ENCODE measurements at places on chromosomes 4 and X.

DNA sequence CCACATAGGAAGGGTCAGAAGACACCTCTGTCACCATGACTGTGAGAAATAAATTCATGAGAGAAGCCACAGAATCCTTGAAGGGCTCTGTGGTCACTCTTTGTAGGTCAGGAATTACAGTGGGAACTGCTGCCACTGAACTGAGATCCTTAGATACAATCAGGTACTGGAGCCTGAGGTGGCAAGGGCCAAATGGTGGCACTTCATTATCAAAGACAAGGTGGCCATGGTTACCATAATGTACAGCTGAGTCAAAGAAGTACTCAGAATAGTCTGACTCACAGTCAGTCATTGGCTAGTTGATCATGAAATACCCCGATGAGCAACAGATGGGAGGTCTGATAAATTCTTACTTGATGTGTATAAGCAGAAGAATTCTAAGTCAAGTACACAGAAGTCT, 131.9 kb downstream of the RTL3 start:
- no peak for DNase-seq

- DNase-seq = peak; percentile 81
These were observed 10.3 kb downstream of the ATP5ME start for GRCh38 chr4:663438-664428.

DNA sequence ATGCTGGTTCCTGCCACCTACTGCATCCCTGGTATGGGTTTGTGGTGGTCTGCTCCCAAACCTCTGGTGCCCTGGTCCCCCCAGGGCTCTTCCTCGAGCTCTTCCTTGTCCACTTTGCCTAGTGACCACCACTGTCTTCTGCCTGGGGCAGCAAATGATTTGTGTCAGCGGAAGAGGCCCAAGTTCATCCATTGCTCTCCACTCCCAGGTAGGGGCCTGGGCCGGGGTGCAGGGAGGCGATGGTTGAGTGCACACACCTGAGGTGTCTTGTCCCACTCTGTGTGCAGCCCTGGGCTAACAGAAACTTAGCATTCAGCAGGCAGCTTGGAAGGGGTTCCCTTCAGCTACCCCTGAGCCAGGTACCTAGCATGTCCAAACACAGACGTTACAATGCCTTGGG, 75.6 kb upstream of the SOX3 start:
- DNase-seq = no peak

GRCh38 chr4:180456928-180457327, 1786.3 kb upstream of the TENM3 start:
- DNase-seq = no peak

- no peak for DNase-seq
These were observed 89.5 kb upstream of the LCORL start for GRCh38 chr4:18111081-18111480.

DNA sequence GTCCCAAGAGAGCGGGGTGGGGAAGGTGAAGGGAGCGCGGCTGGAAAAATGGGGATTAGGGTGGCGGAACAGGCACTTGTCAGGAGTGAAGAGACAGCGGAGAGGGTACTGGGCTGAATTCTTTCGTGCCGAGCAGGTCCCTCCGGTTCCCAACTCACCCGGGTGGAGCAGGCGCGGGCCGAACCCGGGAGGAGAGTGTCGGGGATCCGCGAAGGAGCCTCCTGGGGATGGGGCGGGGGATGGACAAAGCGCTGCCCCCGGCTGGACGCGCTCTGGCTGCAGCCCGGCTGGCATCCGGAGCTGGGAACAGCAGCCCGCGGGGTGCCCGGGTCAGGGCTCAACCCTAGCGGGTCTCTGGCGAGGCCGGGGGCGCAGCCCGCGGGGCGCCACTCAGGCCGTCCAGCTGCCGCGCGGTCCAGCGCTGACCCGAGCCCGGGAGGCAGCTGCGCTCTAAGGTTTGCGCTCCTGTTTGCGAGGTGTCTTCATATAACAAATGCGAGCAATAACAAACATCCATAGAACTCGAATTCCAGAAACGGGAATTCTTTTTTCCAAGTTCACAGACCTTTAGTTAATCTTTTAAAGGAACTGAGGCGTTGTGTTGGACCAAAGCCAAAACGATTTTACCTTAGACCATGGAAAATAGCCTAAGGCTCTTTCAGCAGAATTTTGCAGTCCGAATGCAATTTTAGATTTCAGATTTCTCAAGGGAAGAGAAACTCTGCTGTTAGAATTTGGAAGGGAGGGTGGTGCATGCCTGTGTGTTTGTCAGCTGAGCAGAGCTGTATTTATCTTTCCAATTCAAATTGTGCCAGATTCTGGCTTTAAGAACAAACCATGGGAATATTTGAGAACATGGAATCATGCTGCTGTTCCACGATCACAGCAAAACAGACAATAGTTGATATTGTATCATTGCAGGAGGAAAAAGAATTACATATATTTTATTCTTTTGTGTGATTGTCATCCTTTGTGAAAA, 744 bp downstream of the NPY5R start:
- no peak for DNase-seq

GRCh38 chr4:14827111-14827510, 175.2 kb upstream of the CPEB2 start:
- no peak for DNase-seq

- DNase-seq = peak; percentile 35
These were observed 62.2 kb downstream of the ANXA3 start for GRCh38 chr4:78613522-78614321.

GRCh38 chr4:81844717-81845116, 373.0 kb upstream of the RASGEF1B start:
- peak; percentile 53 for DNase-seq

- DNase-seq = no peak
These were observed 186.1 kb upstream of the MAB21L2 start for GRCh38 chr4:150395872-150396271.

- DNase-seq = no peak
These were observed 285.6 kb downstream of the TENM3 start for GRCh38 chr4:182528819-182529218.

- DNase-seq = no peak
These were observed 23.3 kb downstream of the NKX3-2 start for GRCh38 chr4:13521047-13521446.

DNA sequence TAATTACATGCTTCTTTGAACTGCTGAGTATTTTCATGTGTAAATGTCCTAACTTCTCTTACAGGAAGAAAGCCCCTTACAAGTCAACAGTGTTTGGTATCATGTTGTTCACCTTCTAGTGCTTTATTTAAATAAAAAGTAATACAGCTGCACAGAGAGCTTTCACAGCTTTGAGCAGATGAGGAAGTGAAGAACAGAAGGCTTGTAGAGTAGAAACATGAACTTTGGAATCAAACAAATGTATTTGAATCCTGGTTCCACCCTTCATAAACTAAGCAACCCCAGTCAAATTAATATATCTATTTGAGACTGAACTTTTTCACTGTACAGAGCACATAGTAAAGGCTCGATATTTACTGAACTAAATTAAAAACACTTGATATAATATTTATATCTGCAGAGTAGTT, 120.5 kb downstream of the CAMK2D start:
- DNase-seq = peak; percentile 44

- no peak for DNase-seq
These were observed 14.9 kb upstream of the PDE5A start for GRCh38 chr4:119643306-119644042.

DNA sequence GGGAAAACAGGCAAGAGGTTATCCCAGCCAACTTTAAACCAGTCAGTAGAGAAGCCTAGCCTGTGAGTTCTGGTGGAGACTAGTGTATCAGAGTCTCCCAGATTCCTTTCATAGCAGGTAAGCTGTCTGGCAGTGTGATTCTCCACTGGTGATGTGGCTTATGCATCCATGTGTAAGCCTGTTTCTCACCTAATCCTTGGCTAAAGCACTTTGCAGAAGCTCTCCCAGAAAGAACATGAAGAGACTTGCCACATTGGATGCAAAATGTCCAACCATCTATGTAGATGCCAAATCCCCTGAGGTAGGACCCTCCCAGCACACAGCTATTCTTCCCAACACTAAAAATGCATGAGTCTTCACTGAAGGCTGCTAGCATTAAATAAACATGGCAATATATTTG, 111.7 kb downstream of the CHRNA9 start:
- no peak for DNase-seq

DNA sequence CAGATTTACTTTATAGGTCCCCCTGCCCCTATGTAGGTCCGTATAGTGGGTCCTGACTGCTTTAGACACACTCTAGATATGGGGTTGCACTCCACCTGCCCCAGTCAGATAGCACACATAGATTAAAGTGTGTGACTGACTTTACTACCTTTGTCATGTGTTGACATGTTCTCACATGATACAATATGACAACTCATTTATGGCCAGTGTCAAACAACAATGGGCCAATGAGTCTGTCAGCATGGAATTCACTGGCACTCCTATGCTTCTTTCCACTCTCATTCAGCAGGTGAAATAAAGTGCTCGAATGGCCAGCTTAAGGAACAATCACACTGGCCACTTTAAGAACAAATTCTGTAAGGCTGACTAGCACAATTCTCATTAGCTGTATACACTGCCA, 23.8 kb upstream of the FMR1NB start:
- no peak for DNase-seq

DNA sequence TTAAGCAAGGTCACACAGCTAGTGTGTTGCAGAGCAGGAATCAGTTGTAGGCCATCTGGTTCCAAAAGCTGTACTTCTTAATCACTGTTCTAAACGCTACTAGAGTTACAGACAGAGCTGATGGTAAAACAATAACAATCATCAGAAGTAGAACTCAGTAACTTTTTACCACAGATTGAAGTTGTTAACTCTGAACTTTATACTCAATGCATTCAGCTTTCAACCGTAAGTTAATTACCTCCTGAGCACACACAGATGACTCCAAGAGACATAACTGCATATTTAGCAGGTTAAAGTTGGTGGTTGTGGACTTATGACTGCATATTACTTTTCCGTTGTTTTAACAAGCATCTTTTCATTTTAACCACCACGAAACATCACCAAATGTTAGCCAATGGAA, 127.3 kb downstream of the PRSS12 start:
- DNase-seq = no peak

DNA sequence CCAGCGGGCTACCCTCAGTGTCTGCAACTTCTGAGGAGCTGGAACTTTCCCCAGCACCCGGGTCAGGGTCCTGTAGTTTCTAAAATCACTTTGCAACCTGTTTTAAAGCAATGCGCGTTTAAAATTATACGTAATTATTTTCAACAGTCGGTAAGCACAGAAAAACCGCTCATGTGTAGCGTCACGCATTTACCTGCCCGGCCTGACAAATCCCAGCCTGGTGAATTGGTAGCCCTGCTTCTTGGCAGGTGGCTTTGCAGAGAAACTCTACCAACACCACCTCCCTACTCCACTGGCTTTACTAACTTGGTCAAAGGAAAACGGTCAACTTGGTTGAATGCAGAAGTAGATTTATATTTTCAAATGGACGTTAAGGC, 640 bp downstream of the BANK1 start:
- DNase-seq = peak; percentile 24

DNA sequence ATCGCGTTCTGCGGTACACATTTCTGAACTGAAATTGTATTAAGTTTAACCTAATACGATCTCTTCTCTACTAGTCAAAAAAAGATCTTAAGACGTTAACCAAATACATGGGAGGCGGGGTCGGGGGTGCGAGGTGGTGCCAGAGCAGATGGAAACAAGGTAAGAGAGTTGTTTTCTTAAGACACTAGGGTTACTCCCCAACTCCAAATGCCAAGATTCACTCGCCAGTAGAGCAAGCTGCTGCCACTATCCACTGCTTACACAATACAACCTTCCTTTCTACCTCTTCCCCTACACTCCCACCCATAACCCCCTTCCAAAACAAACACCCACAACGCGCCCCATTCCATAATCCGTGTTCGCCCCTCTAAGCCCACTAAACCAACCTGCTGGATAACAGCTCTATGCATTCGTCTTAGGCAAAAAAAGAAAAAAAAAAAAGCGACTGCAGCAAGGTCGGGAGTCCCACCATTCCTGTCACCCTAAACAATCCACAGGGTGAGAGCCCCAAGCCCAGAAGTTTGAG, 1.3 kb downstream of the LCORL start:
- DNase-seq = peak; percentile 18

- DNase-seq = no peak
These were observed 526.6 kb downstream of the PACRGL start for GRCh38 chr4:21226637-21227538.

DNA sequence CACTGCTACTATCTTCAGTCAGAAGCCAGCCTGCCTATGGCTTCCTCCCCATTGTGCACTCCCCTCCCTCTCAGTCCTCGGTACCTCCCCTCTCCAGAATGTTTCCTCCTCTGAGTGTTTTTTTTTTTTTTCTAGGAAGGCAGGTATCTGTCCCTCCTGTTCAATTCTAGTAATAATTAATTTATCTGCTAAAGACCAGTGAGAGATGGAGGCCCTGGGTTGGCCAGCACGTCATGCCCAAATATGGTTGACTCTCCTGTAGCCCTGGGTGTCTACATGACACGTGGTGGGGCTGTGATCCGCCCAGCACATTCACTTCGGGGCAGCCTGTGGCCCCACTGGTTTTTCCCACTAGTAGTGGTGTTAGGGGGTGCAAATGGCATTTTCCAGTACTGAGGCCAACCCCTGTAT, 1.8 kb downstream of the FLNA start:
- peak; percentile 63 for DNase-seq

DNA sequence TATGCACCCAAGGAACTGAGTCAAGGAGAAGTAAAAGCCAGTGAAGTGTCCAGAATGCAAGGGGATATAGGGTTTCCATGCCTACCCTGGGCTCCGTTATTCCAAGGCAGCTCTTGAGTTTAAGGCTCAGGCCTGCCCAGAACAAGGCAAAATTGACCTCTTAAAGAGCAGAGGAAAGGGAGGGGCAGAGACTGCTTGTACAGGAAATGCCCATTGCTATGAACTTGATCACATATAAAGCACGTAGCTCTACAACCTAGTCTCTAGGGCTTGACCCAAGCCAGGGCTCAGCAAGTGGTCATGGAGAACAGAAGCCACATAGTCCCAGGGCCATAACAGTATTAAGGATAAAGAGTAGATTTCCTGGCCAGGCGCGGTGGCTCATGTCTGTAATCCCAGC, 58.2 kb upstream of the MSN start:
- no peak for DNase-seq

DNA sequence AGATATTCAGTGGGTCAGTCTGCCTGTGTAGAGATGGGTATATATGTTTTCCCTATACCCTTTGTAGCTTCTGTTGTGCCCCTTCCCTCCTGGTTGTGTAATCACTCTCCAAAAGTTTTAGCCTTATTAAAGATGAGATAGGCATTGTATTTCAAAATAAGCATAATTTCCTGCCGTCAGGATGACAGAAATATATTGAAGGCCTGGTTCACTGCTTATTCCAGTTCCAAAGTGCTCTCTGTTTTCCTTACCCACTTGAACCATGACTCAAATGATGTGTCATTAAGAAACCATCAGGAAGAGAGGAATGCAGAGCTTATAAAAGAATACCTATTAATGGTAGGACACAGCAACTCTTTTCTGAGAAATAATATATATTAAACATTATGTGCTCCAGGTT, 178.5 kb downstream of the GABRB1 start:
- DNase-seq = no peak
